ENCODE measurements at places on chromosomes 2 and 18. TPM values are rescaled to one million over a fixed set of nuclear protein-coding genes. Genes with fewer than 3 reads are reported as not detected.

CROCC2 gene
- 0.10 TPM for total RNA-seq

HOXD9 gene
- 2.9 TPM for total RNA-seq

FAM110C gene
- total RNA-seq = 10.2 TPM

COLEC12 gene
- total RNA-seq = 23.2 TPM

IGFBP5 gene
- total RNA-seq = 232 TPM

LRRC30 gene
- total RNA-seq = not detected

ACVR1C gene
- total RNA-seq = 2.4 TPM

GRB14 gene
- total RNA-seq = 3.6 TPM

ITGB6 gene
- 41.1 TPM for total RNA-seq

SCN2A gene
- total RNA-seq = 2.9 TPM

CDCA7 gene
- 8.7 TPM for total RNA-seq

CNRIP1 gene
- total RNA-seq = 5.8 TPM

SERPINB4 gene
- total RNA-seq = not detected

CD8B2 gene
- total RNA-seq = not detected

TFPI gene
- total RNA-seq = 122 TPM

ANKRD30B gene
- total RNA-seq = not detected

TSPYL6 gene
- total RNA-seq = not detected

CNGA3 gene
- 0.13 TPM for total RNA-seq

RAB6D gene
- 3.0 TPM for total RNA-seq

C2orf15 gene
- total RNA-seq = 10.0 TPM

BBS5 gene
- total RNA-seq = 4.2 TPM

ERFE gene
- total RNA-seq = 0.27 TPM

BMP10 gene
- total RNA-seq = 0.27 TPM
